Fibroblast of lung (primary cell): ENCODE measurements at places on chromosomes 13 and 19. TPM values are rescaled to one million over a fixed set of nuclear protein-coding genes. Genes with fewer than 3 reads are reported as not detected.

LILRB5 gene
- total RNA-seq: not detected in 2 replicates

SPC24 gene
- total RNA-seq: 3.9 and 32.0 TPM in 2 replicates

KIR3DL1 gene
- total RNA-seq: not detected in 2 replicates

DKKL1 gene
- 0.26 TPM in 1 of 2 replicates, not detected in the other for total RNA-seq

SMAD9 gene
- total RNA-seq: 2.6 and 4.8 TPM in 2 replicates

NCR1 gene
- not detected in 2 replicates for total RNA-seq
